HTR-8/SVneo (cell line): ENCODE measurements at places on chromosomes 3 and 15.

DNA sequence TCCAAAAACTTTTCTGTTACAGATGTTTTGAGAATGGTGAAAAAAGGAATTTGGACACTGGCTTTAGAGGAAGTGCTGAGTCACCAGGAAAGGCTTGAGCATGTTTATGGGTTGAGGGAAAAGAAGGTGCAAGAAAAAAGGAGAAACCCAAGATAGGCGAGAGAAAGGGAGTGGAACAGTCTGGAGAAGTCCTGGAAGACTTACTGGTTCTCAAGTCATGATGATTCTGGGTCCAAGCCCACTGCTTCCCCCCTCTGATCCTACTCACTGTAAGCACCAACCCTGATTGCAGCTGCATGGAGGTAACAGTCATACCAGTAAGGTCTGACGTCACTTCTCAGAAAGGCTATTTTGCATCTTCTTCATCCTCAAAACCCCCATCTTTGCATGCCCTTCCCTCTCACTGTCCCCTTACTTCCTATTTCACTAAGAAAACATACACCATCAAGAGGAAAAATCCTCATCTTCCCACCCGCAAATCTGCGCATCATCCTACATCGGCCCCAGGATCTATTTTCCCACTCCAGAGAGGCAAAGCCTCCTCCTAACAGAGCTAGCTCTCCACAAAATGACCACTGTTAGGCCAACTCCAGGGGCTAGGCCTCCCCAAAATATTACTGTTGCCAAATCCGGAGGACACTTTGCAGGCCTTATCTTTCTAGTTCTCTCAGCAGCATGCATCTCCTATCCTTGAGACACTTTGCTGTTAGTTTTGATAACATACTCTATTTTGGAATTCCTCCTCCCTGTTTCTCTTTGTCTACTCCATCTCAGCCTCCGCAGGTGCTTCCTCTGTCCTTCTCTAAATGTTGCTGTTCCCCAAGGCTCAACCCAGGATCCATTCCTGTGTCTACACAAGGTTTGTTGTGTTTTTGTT, 3.2 kb upstream of the ATP13A3 start:
- DNase-seq = no peak

DNA sequence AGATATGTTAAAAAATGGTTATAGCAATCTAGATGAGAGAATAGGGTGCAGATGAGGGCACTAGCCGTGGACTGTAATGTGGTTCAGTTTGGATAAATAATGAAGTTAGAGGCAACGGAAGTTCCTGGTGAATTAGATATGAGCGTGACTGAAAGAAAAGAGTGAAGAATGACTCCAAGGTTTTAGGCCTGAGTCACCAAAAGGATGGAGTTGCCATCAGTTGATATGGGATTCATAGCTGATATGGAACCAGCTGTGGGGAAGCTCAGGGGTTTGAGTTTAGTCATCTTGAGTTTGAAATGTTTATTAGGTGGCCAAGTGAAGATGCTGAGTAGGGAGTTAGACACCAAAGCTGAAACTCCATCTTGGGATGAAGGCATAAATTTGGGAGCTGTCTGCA, 66.2 kb downstream of the SSR3 start:
- no peak for DNase-seq

GRCh38 chr3:52088445-52089367, 32.3 kb upstream of the DUSP7 start:
- DNase-seq = no peak

GRCh38 chr3:130645261-130645660, 101.4 kb downstream of the PIK3R4 start:
- DNase-seq = no peak

DNA sequence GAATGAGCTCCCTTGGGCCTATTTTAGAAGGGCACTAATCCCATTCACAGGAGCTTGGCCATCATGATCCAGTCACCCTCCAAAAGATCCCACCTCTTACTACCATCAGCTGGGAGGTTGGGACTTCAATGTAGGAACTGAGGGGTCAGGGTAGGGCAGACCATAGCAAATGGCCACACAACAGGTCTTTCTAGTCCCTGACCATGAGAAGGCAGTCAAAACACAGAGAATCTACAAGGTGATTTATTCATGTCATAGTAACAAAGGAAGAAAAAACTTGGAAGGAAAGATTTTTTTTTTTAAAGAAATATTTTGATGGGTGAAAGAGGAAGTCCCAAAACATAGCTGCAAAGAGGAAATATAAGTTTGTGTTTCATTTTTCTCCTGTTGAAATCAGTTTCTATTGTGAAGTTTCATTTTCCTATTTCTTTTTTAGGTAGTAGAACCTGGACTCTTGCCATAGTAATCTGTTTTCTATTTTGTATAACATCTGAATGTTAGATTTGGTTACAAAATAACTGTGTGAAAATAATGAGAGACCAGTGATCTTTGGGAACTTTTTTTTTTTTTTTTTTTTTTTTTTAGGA, 23.5 kb upstream of the TNFSF10 start:
- DNase-seq = no peak

- DNase-seq = no peak
Measured at GRCh38 chr3:58334013-58334321, 1.3 kb downstream of the PXK start.

DNA sequence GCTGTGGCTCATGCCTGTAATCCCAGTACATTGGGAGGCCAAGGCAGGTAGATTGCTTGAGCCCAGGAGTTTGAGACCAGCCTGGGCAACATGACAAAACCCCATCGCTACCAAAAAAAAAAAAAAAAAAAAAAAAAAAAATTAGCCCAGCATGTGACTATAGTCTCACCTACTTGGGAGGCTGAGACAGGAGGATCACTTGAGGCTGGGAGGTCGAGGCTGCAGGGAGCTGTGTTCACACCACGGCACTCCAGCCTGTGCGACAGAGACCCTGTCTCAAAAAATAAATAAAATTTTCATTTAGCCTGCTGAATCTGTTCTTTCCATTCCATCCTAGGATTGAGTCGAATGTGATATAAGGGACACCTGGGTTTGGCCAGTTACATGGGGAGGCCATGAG, 14.6 kb upstream of the PRICKLE2 start:
- no peak for DNase-seq

DNA sequence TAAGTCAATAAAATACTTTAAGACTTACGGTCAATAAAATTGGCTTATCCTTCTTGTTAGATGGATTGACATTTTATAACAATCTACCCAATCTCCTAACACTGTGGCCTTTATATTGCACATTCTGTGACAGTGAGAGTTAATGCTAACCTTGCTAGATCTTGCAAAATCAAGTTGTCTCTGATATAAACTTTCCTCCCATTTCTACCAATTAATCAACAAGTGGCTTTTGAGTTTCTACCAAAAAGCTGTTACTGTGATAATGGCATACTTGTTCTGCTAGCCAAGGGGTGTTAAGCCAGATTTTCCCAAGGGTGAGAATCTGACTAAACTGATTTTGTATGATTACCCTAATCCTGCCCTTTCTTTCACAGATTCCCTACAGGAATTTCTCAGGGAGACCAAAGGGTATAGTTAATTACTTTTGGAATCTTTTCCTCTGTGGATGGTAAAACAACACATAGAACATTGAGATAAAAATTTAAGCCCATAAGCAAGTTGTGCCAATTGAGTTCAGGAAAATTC, 174.1 kb upstream of the SUCLG2 start:
- no peak for DNase-seq

GRCh38 chr3:57757642-57758297, 1.7 kb downstream of the SLMAP start:
- peak; percentile 20 for DNase-seq

DNA sequence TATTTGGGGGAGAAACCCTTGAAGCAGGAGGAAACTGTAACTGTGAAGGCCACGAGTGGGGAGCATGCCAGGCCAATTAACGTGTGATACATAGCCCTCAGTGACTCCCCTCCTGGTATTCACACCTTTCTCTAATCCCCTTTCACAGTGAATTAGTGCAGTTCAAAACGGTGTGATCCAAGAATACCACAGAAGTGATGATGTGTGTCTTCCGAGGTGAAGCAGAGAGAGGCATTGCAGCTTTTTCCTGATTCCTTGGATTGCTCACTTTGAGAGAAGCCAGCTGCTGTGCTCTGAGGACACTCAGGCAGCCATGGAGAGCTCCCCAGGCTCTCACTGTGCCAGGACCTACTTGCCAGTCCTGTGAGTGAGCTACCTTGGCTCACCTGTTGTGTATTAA, 17.3 kb downstream of the NIPA2 start:
- DNase-seq = no peak

- no peak for DNase-seq
Measured at GRCh38 chr3:13266651-13267362, 153.3 kb downstream of the NUP210 start.

- no peak for DNase-seq
Measured at GRCh38 chr3:181987736-181988135, 276.0 kb downstream of the SOX2 start.

GRCh38 chr15:82044373-82045178, 1.2 kb downstream of the MEX3B start:
- peak; percentile 41 for DNase-seq

- peak; percentile 20 for DNase-seq
Measured at GRCh38 chr15:90957031-90957790, 2.5 kb downstream of the RCCD1 start.

GRCh38 chr3:81554388-81554787, 207.1 kb downstream of the GBE1 start:
- no peak for DNase-seq

DNA sequence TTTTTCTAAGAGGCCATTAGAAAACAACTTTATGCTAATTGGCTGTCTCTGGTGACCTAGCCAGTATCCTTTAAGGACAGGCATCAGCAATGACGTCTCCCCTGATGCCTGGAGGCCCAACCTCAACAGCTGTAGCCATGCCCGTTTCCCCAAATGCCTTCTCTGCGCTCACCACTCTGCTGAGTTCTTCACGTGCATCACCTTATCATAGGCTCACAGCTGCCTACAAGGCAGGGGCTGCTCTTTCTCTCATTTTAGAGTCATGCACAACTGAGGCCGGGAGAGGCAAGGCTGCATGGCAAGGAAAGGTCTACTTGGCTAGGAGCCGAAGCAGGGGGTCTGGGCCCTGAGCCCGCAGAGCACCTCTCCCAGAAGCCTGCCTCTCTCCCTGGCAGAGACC, 43.9 kb upstream of the SEC13 start:
- DNase-seq = no peak
